ENCODE measurements at places on chromosomes 12 and 14.

DNA sequence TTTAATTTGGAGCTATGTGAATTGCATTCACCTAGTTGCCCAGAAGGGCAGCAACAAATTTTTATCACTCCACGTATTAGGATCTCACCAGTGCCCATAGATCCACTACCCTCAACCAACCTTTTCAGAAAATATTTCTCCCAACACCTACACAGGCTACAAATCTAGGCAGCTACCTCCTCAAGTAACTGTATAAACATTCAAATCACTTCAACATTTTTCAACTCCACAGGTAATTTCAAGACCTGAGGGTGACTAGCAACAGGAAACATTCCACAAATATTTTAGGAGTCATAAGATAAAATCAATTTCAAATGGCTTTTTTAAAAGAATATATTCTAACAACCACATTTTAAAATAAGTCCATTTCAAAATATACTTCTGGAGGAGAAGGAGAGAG lies 12.9 kb downstream of the PHLDA1 start:
- no peak for DNase-seq

- DNase-seq, result no peak
Measured at GRCh38 chr14:61713724-61714437, 18.6 kb downstream of the HIF1A start.

DNA sequence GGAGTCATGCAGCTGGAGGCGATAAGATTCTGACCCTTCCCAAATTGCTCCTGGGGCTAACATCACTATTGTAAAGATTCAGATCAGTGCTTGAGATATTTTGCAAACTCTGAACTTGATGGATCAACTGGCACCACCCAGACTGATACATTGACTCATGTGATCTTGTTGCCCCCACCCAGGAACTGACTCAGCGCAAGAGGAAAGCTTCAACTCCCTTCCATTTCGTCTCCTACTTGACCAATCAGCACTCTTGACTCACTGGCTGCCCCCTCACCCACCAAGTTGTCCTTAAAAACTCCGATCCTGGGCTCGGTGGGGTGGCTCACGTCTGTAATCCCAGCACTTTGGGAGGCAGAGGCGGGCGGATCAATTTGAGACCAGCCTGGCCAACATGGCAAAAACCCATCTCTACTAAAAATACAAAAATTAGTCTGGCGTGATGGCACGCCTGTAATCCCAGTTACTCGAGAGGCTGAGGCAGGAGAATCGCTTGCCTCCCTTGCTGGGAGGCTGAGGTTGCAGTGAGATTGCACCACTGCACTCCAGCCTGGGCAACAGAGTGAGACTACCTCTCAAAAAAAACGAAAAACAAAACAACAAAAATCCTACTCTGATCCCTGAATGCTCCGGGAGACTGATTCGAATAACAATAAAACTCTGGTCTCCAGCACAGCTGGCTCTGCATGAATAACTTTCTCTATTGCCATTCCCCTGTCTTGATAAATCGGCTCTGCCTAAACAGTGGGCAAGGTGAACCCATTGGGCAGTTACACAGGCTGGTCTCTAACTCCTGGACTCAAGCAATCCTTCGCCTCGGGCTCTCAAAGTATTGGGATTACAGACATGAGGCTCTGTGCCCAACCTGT lies 9.8 kb upstream of the ARF6 start:
- DNase-seq, result no peak

GRCh38 chr12:43914923-43915468 lies 79.1 kb downstream of the TMEM117 start:
- DNase-seq, result no peak

DNA sequence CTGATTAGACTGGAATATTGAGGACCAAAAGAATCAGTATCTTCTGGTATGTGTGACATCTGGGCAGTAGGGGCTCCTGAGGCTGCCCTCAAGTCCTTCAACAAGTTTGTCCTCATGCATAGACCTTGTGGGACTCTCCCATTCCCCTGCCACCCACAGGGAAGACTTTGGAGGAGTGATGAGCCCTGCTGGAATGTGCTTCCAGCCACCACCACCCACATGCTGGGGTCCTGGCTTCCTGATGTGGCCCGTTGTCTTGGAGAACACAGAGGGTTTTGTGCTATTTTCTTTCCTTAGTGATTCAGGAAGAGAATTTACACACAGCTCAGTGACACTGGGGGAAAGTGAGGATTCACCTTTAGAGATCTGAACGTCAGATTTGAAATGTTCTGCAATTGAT lies 29.2 kb upstream of the SEL1L start:
- DNase-seq, result no peak

DNA sequence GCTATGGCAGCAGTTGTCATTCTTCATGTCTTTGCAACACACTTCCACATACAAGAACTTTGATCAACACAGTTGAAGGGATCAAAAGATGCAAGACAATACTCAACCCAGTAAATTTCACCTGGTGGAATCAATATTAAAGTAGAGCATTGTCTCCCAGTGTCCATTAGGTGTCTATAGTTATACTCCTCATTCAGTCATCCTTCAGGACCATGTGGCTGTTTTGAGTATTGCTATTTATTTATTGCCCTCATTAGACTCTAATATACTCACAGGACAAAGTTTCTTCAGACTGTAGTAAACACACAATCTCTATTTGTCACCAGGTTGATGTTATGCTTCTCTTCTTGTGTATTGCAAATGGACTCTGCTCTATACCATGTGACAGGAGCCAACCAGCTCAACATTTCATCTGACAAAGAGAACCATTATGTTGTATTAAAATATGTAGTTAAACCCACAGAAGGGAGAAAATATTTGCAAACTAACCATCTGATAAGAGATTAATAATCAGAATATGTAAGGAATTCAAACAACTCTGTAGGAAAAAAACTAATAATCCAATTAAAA lies 146.6 kb downstream of the TGFB3 start:
- DNase-seq, result no peak

- no peak for DNase-seq
Measured at GRCh38 chr12:45112306-45112705, 61.4 kb upstream of the DBX2 start.

DNA sequence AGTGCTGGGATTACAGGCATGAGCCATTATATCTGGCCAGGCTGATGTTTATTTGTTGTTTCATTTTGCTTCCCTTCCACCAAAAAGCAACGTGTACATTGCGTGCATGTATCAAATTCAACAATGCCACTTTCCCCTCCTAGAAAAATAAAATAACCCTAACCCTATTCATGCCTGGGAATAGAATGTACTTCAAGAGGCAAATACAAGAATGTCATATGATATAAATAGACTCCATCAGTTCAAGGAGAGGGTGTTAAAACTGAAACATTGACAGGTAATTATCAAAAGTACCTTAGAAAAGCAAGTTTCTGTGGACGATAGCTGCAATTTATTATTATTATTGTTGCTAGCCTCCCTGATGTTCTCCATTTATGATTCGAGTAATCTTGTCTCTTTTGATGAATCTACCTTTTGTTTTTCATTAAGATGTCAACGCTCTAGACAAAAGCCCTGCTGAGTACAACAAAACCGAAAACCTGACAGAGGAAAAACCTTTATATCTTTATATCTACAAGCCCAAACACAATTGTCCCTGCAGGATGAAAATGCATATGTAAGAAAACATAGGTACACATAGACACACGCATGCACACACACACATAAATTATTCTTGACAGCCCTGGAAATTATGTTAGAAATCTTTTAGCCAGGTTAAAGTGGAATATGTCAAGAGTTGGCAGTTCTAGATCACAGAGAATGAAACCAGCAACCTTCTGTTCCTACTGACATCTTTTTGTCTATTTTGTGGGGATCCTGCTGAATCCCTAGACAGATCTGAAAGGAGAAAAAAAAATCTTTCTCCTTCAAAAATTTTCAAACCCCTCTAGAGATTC lies 98.9 kb downstream of the BTG1 start:
- no peak for DNase-seq

GRCh38 chr12:13067322-13067721 lies 23.1 kb downstream of the FAM234B start:
- DNase-seq, result no peak

DNA sequence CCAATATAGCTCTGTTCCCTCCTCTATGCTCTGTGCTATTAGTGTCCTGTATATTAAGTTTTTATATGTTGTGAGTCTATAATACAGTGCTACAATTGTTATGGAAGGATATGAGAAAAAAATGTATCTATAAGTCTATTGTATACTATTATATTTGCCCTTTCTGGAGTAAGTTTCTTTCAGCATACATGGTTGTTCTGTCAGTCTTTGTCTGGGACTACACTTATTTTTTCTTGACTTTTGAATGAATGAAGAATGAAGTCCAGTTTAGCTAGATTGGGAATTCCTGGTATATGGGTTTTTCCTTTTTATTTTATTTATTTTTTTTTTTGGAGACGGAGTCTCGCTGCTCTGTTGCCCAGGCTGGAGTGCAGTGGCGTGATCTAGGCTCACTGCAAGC lies 76.0 kb upstream of the DNM1L start:
- DNase-seq, result no peak

- no peak for DNase-seq
Measured at GRCh38 chr14:72731252-72732020, 162.5 kb downstream of the DPF3 start.

Measured in umbilical cord (tissue), 2 donors.